ENCODE measurements at places on chromosomes 5 and 9.

- no peak for DNase-seq
These were observed 10.9 kb downstream of the NME5 start for GRCh38 chr5:138128334-138128733.

DNA sequence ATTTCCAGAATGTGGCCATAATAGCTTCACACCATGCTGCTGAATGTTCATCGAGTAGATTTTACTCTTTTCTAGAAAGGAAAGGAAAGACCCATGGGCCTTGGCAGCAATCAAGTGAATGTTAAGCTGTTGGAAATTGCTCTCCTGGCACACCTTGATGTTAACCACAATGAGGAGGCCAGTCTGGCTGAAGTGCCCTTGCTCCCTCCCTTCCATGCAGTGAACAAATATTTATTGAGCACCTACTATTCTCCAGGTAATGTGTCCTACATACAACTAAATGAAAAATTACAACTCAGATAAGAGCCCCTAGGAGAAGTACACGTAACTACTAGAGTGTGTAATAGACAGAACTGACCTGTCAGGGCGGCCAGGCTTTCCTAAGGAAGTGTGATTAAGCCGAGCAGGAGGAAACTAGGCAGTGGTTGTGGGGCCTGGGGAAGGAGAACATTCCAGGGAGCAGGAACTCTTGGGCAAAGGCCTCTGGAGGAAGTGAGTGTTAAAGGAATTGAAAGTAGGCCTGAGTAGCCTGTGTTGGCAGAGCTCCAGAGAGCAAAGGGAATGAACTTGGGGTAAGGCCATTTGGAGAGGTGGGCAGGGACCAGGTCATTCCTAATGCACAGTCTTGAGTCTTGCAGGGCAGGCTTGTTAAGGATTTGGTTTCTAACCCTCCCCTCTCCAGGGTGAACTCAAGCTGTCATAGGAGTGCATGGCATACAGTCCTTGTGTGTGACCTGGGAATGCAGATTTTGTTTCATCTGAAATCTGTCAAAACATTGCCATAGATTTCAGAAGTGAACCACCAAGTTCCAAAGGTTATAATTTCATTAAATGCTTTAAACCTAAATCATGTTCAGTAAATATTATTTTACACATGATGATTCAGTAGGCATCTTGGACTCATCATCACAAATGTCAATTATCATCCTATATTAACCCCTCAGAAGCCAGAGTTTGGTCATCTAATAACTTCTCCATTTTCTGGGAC is 9.0 kb upstream of the ZSWIM6 start:
- DNase-seq = no peak

- peak; percentile 76 for DNase-seq
These were observed 70.2 kb downstream of the PRUNE2 start for GRCh38 chr9:76835571-76836283.

DNA sequence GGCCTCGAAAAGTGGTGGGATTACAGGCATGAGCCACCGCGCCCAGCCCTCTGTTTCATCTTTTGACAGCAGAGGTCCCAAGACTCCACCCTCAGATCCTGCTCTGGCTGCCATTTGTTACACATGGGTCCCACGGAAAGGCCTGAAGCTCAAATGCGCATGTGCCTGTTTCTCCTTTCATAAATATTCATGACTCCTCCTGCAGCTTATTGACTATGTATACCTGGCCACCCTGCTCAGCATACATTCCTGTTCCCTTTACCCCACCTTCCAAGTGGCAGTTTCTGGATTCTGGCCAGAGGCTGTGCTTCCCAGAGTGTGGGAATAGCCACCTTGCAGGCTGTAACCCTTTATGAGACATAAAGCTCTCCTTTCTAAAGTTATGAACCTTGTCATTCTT is 46.5 kb downstream of the AUH start:
- no peak for DNase-seq

DNA sequence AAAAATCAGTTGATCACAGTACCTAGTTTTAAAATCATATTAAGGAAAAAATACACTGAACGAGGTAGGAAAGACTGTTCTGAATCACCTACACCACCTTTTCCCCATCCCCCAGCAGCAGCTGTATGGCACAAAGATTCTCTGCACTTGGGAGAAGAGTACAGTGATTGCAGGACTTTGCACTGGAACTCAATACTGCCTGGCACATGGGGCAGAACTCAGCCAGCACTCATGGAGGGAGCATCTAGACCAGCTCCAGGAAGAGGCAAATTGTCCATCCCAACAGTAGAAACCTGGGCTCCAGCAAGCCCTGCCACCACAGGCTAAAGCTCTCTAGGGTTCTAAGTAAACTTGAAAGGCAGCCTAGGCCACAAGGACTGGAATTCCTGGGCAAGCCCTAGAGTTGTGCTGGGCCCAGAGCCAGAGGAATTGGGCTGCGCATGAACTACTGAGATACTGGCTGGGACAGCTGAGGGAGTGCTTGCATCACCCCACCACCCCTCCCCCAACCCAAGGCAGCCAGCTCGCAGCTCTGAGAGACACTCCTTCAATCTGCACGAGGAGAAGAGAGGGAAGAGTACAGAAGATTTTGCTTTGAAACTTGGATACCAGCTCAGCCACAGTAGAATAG is 654.4 kb upstream of the CDH6 start:
- peak; percentile 66 for DNase-seq

DNA sequence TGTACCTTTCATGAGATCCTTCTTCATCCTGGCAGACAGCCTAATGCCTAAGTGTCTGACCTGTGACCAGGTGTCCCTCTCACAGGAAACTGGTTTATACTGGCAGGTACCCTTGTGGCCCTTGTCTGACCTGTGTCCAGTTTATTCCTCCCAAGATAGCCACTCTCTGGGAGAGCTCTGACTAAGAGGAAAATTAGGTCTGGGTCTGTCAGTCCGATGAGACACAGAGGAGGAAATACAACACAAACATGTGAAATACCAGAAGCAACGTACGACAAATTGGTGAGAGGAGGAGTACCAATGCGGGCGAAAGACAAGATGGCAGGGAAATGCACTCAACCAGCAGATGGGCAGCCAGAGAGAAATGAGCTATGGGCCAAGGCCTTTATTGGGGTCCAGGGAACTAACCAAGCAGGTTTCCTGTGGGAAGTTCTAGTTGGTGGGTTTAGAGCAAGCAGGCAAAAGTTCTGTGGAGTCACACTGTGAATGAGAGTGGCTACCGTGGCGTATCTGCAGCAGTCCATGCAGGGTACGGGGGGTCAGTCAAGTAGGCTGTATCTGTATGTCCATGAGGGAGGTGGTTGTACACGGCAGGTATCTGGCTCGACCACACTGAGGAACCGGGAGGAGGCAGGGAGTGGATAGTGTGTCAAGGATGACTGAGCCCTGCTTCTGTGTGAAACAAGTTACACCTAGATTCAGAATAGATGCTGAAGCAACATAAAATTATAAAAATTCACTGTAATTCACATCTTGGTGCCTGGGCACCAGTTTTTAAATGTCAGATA is 109.0 kb downstream of the MLLT3 start:
- DNase-seq = no peak

DNA sequence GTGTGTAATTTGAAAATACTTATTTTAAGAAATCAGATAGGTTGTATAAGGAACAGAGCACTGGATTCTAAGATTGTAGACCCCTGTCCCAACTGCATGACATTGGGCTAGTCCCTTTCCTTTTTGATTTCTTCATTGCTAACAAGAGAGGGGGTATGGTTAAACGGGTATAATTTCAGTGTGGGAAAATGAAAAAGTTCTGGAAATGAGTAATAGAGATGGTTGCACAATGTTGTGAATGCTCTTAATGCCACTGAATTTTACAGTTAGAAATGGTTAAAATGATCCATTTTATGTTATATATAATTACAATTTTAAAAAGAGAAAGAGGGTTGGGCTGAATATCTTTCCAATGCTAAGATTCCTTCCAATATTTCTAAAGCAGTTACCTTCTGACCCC is 103.3 kb upstream of the LHFPL2 start:
- no peak for DNase-seq

DNA sequence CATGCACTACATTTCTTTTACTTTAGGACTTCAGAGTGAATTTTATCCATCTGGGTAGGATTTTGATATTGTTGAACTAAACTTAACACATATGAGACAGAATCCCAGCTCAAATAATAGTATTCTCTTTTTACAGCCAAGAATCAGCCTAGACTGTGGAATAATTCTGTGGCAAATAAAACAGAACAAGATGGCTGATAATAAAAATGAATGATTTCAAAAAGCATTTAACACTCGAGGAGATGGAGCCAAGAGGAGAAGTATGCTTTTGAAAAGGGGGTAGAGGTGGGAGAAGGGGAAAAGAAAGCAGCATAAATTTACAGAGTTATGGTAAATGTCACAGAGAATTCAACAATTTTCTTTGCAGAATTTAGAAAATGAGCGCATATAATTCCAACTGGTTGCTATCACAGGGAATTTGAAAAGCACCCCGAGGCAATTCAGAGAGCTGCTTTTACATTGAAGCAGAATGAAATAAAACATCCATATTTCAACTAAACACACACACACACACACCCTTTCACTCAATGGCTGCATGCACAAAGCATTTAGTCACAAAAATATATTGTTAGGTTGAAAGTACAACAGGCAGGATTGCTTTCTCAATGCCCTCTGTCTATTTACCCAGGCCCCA is 60.2 kb upstream of the DMAC1 start:
- no peak for DNase-seq

DNA sequence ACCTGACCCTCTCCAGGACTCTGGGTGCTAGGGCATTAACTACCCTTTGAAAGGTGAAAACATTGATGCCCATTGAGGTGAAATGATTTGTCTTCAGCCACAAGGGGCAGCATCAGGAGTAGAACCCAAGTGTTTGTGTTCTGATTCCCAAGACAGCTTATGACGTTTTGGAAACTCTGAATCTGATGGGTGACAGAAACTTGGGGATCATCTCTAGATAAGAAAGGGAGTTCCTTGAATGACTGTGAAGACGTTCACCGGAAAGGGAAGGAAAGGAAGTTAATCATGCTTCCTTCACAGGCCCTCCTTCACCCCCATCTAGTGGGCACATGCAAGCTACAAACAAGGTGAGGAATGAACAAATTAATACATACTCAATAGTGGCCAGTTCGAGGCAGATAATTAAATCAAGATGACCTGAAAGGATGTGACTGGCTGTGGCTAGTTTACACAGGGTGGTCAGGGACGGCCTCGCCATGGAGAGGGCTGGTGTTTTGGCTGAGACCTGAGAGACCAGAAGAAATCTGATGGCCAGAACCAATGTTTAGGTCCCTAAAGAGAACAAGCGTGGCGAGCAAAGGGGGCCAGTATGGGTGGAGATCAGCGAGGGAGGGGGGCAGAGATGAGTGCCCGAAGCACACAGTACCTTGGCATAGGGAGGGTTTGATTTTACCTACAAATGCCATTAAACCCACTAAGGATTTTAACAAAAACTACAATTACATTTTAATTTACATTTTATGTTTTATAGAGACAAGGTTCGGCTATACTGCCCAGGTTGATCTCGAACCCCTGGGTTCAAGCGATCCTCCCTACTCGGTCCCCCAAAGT is 937 bp upstream of the SLC26A2 start:
- DNase-seq = no peak

DNA sequence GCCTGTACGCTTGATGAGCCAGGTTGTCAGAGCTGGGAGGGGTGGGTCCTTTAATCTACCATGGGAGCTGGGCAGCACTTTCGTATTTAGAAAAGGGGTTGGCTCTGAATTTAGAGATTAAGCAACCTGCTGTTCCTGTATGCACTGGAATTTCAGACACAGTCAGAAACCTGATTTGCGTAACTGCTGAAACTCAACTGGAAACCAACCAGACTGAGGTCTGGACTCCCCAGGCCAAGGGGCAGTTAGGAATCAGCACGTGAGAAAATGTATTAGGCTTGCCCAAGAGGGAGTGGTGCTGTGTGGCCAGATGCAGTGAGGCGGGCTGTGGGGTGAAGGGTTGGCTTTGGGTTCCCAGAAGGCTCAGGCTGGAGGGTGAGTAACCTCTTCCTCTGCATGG is 235.0 kb downstream of the GOLPH3 start:
- DNase-seq = no peak

- DNase-seq = no peak
These were observed 142.3 kb upstream of the FSTL4 start for GRCh38 chr5:133754575-133755169.

DNA sequence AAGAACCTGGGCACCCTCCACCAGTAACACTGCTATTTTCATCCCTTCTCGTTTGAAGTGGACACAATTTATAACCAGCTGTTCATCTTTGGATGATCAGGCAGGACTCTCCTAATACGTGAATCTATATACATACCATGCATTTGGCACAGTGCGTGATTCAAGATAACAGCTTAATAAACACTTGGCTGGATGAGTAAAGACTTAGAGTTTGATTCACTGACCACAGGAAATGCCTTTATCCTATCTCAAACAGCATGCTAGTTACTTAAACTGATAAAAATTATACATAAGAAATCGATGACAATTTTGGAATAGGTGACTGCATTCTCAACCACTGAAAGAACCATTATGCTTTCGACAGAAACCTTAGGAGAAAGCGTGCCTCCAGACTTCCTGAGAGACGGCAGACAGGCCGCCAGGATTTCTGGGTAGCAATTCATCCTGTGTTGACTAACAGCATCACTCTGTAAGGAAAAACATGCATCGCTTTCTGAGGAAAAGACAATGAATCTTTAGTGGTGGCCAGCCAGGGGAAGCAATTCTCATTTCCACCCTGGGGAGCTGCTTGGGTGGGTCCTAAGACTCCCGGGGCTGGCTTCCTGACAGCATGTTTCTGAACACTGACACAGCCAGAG is 9.7 kb downstream of the MRPL36 start:
- no peak for DNase-seq

GRCh38 chr5:95045181-95045965 is 239.5 kb downstream of the MCTP1 start:
- DNase-seq = no peak

GRCh38 chr9:33350310-33350709 is 52.1 kb downstream of the AQP7 start:
- peak; percentile 65 for DNase-seq

DNA sequence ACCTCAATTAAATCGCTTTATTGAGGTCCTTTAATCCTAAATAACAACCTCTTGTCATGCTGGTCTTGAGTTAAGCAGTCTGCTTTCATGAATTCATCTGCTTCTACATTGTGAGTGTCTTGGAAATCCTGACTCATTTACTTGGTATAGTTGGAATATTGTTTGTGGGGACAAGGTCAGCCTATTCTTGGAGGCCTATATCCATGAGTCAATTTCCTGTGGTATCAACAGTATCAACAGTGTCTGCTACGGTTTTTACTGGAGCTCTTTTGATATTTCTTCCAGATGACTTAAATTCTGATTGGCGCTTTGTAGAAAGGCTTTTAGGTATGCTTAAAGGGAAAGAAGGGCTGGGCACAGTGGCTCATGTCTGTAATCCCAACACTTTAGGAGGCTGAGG is 71.2 kb upstream of the PARP8 start:
- DNase-seq = peak; percentile 0

DNA sequence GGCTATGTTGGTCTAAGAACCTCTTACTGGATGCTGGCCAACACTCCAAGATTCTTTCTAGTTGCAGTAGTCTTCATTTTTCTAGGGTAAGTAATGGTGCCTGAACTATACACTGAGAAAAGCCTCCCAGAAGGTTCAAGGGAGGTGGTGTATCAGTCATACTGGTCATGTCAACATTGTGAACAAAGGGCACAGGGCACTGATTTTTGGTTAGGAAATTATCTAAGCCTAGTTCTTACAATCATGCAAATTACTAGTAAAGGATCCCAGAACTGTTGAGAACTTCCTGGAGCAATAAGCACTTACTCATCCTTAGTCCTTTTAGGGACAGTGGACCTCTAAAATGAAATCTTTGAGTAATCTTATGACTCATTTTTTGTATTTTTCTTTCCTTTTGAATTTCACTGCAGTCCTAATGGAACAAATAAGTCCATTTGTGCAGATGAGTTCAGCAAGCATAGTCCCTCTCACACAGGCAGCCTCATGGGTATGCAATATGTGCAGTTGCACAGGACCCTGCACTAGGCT is 21.1 kb upstream of the CDC42SE2 start:
- DNase-seq = peak; percentile 13

GRCh38 chr5:157892974-157893373 is 34.0 kb upstream of the CLINT1 start:
- no peak for DNase-seq
